ENCODE measurements at places on chromosomes 4 and X.

DNA sequence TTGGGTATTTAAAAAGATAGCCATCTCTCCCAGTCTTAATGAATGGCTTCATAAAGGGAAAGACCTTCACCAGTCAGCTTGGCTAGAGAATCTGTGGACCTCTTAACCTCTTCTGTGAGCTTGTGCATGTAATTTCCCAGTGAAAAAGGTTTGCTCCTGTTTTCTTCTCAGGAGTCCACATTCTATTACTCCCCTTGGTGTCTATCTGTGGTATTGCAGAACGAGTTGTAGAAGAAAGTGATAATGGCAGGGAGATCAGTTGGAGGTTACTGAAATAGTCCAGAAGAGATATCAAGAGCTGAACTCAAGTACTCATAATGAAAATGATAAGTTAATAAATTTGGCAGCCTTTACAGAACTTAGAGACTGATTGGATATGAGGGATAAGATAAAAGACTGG lies 16.5 kb upstream of the VAMP7 start:
- DNase-seq: no peak

DNA sequence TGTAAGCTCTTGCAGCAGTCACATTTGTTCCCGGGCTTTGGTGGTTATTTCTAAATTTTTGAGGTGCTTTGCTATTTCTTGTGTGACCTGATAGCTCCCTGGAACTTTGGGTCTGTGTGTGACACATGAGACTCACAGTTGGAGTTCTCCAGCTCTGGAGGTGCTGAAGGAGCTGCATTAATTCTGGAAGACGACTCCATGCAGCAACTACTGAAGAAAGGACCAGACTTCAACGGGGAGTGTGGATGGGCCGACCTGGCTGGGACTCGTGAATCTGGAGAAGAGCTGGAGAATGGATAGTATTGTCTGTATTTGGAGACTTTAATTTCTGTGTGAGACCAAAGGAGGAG lies 1.5 kb downstream of the MRFAP1 start:
- no peak for DNase-seq

GRCh38 chr4:141229408-141230101 lies 8.9 kb downstream of the ZNF330 start:
- no peak for DNase-seq

- no peak for DNase-seq
These were observed 891 bp downstream of the CISD2 start for GRCh38 chr4:102869569-102870197.

GRCh38 chr4:176270669-176271068 lies 1.6 kb upstream of the ASB5 start:
- no peak for DNase-seq

GRCh38 chrX:65926095-65927019 lies 113.5 kb downstream of the VSIG4 start:
- DNase-seq: no peak

GRCh38 chrX:21958187-21958586 lies 17.7 kb downstream of the SMS start:
- no peak for DNase-seq

DNA sequence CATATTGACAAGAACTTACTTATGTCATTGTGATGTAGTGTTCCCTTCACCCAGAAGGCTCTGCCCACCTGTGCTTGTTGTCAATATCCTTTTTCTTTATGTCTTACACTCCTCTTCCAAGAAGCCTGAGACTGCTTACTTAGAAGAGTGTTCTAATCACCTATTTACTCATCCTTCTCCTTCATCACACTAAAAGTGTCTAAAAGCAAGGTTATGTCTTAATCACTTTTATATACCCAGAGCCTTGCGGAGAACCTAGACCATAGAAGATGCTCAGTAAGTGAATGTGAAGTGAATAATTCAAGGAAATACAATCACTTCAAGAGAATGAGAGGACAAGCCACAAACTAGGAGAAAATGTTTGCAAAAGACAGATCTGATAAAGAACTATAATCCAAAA lies 177.6 kb upstream of the S100G start:
- DNase-seq: no peak

GRCh38 chr4:89299153-89299791 lies 8.3 kb downstream of the GPRIN3 start:
- no peak for DNase-seq

- DNase-seq: peak; percentile 23
These were observed 61.0 kb downstream of the CHRNA9 start for GRCh38 chr4:40395908-40396793.

GRCh38 chr4:143241892-143242291 lies 57.2 kb downstream of the USP38 start:
- no peak for DNase-seq

- no peak for DNase-seq
These were observed 102.0 kb downstream of the ARSF start for GRCh38 chrX:3143043-3143799.

DNA sequence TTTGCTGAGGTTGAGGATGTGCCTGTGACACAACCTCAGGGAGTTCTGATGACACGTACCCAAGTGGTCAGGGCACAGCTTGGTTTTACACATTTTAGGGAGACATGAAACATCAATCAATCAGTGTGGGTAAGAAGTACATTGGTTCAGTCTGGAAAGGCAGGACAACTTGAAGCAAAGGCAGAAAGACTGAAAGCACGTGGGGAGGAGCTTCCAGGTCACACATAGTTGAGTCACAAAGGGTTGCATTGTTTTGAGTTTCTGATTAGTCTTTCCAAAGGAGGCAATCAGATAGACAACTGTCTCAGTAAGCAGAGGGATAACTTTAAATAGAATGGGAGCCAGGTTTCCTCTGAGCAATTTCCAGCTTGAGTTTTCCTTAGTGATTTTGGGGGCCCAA lies 1910.0 kb upstream of the AGA start:
- DNase-seq: no peak
